NCI-H1436 (cell line): ENCODE measurements at places on chromosomes 3 and 15.

GRCh38 chr15:44137750-44138149 is 57.3 kb downstream of the FRMD5 start:
- no peak for DNase-seq

GRCh38 chr15:84983294-84983693 is 1.6 kb downstream of the PDE8A start:
- no peak for DNase-seq

GRCh38 chr3:56799251-56799882 is 2.4 kb downstream of the ARHGEF3 start:
- peak; percentile 34 for DNase-seq

- DNase-seq: no peak
Measured at GRCh38 chr3:186369217-186369616, 7.2 kb upstream of the DGKG start.

DNA sequence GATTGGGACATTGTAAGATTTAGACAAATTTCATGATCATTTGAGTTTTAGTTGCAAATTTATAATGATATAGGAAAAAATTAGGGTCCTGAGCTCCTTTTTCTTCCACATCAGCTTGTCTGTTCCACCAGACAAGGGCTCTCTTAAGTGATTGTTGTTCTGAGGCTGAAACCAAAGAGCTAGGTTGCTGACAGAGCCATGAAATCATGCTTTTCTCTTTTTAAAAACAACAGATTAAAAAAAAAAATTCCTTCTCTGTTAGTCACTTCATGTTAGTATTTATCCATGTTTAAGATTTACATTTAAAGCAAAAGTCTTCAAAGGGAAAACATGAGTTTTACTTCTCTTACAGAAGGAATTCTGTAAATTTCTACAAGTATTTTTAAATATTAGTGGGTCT is 56.8 kb downstream of the ATP2C1 start:
- DNase-seq: no peak

DNA sequence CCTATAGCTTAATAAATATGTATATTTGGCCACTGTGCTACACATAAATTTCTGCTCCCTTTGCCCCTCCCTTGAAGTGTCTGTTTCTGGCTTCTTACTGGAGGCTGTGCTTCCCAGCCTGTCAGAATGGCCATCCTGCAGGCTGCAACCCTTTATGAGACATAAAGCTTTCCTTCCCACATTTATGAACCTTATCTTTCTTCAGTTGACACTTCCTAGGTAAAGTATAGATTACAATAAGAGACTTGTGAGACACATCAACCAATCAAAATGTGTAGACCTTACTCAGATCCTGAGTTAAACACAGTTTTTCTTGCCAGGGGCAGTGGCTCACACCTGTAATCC is 29.5 kb downstream of the SCN11A start:
- no peak for DNase-seq

DNA sequence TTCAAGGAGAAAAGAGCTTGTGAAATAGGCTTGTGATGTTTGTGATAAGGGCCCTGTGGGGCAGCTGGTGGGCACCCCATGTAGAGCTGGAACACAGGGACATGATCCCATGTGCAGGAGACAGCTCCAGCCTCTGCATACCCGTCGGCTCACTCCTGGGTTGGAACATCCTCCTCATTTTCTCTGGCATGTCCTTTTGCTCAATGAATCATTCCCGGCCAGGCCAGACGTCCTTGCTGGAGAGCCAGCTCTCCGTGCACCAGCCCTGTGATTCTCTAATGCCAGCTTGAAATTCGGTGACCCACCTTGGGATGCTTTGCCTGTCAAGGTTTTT is 77.3 kb downstream of the SMAD3 start:
- no peak for DNase-seq

- DNase-seq: no peak
Measured at GRCh38 chr3:185820973-185821758, 3.7 kb downstream of the IGF2BP2 start.

- no peak for DNase-seq
Measured at GRCh38 chr15:92662762-92663161, 7.2 kb upstream of the FAM174B start.

- no peak for DNase-seq
Measured at GRCh38 chr3:32780071-32780734, 37.6 kb upstream of the TRIM71 start.

GRCh38 chr3:7508821-7509220 is 647.9 kb downstream of the GRM7 start:
- DNase-seq: no peak

GRCh38 chr3:36318621-36319200 is 61.6 kb upstream of the STAC start:
- DNase-seq: no peak

- DNase-seq: no peak
Measured at GRCh38 chr3:49638445-49638844, 35.7 kb upstream of the APEH start.

- peak; percentile 50 for DNase-seq
Measured at GRCh38 chr3:118882353-118882947, 152.2 kb downstream of the IGSF11 start.

GRCh38 chr3:45486926-45487325 is 98.5 kb downstream of the LARS2 start:
- no peak for DNase-seq

DNA sequence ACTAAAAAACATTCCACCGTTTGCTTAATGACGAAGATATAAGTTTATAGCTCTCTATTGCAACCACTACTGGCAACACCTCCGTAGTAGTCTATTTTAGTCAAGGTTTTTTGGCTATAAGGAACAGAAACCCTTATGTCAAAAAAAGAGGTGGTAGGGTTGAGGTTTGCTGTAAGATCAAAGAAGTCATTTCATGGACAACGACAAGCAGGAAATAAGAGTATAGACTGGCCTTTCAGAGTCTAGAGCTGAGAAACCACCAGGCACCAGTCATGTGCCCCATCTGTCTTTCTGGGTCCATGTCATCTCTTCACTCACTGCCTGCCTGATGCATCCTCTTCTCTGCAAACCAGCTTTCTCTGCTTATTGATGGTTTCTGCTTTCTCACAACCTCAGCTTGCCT is 42.7 kb downstream of the THBS1 start:
- no peak for DNase-seq

DNA sequence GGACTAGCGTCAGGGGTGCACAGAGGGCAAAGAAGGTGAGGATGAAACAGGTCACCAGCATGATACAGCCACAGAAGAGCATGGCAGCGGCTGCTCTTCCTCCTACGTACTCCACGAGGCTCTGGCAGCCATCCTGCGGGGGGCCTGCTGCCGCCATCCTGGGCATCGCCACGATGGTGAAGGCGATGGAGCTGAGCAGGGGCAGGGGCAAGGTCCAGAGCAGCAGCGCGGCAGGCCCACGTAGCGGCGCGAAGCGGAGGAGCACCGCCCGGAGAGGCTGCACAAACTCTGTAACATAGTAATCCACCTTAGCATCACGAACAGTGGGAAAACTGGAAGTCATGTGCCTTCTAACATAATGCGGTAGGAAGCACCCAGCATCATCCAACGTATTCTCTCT is 491.6 kb downstream of the PYDC2 start:
- DNase-seq: no peak

GRCh38 chr15:100757661-100758060 is 122.0 kb upstream of the ALDH1A3 start:
- no peak for DNase-seq

GRCh38 chr3:72334681-72335457 is 513.4 kb downstream of the SHQ1 start:
- no peak for DNase-seq

DNA sequence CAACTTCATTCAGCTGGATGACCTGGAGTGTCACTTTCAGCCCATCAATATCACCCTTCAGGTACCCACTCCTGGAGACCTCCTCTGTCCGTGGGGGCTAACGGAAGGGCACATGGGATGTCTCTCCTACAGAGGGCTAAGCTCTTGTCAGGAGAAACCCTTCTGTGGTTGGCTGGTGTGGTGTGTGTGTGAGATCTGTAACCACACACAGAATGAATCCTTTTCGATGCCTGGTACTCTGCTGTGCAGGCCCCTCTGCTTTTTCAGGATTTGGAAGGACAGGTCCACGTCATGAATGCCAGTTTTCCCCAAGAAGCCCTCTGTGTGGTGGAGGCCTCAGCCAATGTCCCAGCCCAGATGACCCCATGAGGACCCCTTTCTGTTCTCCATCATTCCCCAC is 117.7 kb upstream of the CTDSPL start:
- DNase-seq: no peak

DNA sequence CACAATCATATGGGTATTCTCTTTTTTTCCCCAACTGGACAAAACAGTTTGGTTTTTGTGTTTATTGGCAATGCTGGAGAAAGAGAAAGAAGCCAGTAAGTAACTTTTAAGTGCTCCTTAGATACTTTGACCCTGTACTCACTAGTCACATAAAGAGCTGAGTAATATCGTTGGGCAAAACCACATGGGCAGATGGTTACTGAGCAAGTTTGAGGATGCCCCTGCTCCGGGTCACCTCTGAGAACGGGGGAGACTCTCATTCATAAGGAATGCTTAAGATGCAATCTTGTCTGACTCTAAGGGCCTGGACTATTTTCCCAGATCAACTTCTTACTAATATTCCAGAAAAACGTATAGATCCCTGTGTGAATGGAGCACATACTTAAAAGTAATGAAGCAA is 106.4 kb upstream of the SLC2A2 start:
- DNase-seq: no peak

- DNase-seq: no peak
Measured at GRCh38 chr3:98702166-98702565, 61.0 kb upstream of the ST3GAL6 start.

- DNase-seq: no peak
Measured at GRCh38 chr15:70596354-70597055, 166.9 kb downstream of the UACA start.

DNA sequence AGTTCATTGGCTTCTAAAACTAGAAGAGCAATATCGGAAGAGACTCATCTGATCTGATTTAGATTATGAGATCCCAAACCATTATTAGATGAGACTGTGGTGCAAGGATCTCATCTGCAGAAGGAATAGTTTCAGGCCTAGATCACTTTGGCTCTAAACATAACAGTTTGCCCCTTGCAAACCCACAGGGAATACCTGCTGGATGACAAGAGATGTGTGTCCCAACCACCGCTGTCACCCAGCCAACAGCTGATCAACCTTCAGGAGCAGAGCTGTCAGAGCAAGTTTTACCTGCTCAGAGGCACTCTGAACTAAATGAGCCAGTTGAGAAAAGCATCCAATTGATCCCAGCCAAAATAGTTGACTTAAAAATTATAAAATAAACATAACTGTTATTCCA is 64.0 kb upstream of the ST3GAL6 start:
- no peak for DNase-seq

DNA sequence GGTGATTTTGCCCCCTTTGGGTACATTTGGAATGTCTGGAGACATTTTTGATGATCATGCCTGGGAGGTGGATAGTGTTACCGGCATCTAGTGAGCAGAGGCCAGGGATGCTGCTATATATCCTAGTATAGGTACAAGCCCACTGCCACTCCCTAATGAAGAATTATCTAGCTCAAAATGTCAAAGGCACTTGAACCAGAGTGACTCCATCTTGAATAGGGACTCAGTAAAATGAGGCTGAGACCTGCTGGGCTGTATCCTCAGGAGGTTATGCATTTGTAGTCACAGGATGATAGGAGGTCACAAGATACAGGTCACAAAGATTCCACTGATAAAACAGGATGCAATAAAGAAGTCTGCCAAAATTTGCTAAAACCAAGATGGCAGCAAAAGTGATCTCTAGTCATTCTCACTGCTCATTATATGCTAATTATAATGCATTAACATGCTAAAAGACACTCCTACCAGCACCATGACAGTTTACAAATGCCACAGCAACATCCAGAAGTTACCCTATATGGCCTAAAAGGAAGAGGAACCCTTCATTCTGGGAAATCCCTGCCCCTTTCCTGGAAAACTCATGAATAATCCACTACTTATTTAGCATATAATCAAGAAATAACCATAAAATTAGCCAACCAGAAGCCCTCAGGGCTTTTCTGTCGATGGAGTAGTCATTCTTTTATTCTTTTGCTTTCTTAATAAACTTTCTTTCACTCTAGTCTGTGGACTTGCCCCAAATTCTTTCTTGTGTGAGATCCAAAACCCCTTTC is 40.0 kb upstream of the FAM3D start:
- no peak for DNase-seq

- no peak for DNase-seq
Measured at GRCh38 chr3:81888914-81889557, 127.6 kb upstream of the GBE1 start.

- DNase-seq: no peak
Measured at GRCh38 chr3:81871358-81872155, 110.1 kb upstream of the GBE1 start.

DNA sequence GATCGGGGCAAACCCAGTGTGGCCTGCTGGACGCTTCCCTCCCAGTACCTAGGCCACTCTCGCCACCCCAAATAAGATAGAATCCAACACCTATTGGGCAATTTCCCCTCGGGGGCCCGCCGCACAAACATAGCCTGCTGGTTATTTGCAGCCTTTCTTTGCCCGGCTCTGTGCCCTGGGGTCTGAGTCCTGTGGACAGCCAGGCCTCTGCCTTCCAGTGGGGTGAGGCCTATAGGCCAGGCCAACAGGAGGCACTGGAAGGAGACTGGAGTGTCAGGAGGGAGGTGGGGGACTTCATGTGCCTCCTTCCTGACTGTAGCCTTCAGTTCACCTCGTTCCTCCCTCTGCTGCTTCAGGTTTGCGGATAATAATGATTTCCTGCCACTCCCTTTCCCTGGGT is 47.4 kb upstream of the LDHAL6B start:
- no peak for DNase-seq

- no peak for DNase-seq
Measured at GRCh38 chr3:59406943-59407342, 357.1 kb upstream of the CFAP20DC start.

DNA sequence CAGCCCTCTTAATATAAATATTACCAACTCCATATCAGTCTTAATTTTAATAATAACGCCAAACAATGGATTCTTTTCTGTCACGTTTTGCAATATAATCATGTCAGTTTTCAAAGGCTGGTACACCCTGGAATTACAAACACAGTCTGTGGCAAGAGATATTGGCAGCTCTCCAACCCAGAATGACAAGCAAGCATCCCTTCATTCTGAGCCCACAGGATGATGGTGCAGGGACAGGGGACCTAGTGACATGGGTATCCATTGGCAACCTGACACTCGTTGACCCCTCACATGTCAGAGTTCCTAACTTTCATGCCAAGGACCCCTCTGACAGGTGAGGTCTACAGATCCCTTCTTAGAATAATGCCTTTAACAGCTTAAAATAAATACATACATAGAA is 154.5 kb upstream of the TSC22D2 start:
- DNase-seq: no peak

- DNase-seq: no peak
Measured at GRCh38 chr3:132867956-132868355, 145.7 kb upstream of the NPHP3 start.

DNA sequence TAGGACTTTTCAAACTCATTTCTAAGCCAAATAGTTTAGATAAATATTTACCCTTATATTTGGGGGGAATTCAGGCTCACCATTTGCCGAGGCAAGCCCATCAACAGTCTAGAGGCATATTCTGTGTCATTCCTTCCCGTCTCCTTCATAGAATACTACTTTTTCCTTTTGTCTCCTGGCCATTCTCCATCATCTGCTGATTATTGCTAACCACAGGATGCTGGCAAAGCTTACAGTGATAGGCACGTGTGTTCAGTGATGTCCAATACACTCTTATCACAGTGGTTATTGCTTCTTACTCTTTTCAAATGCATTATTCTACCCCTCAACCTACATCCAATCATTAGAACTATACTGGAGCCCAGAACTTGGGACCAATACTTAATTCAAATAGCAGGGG is 130.6 kb upstream of the ZBED2 start:
- DNase-seq: no peak

- DNase-seq: no peak
Measured at GRCh38 chr15:29734917-29735572, 87.2 kb downstream of the TJP1 start.

GRCh38 chr15:82113106-82113715 is 67.4 kb upstream of the MEX3B start:
- DNase-seq: no peak
